Forelimb muscle (tissue), 1 donor: ENCODE measurements at places on chromosomes 13 and 19.

DNA sequence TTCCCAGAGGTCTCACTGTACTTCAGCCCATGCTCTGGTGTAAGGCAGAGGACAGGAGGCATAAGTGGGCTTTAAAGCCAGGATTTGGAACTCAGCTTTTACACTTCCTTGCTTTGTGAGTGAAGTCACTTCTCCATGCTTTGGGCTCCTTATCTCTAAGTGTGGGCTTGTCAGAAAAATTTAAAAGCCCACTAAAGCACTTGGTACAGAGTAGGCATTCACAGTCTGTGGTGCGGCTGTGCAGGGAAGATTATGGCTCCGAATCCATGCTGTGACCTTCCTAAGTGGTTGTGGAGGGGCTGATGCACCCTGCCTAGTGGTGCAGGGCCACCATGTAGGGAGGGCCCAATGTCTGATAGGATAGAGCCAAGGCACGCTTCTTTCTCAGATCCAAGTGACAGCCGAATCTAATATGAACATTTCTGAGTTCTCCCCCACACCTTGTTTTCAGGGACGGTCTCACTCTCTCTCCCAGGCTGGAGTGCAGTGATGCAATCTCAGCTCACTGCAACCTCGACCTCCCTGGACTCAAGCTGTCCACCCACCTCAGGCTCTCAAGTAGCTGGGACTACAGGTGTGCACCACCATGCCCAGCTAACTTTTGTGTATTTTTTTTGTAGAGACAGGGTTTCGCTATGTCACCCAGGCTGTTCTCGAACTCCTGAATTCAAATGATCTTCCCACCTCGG lies 6.9 kb downstream of the TIMM29 start:
- DNase-seq, result no peak

DNA sequence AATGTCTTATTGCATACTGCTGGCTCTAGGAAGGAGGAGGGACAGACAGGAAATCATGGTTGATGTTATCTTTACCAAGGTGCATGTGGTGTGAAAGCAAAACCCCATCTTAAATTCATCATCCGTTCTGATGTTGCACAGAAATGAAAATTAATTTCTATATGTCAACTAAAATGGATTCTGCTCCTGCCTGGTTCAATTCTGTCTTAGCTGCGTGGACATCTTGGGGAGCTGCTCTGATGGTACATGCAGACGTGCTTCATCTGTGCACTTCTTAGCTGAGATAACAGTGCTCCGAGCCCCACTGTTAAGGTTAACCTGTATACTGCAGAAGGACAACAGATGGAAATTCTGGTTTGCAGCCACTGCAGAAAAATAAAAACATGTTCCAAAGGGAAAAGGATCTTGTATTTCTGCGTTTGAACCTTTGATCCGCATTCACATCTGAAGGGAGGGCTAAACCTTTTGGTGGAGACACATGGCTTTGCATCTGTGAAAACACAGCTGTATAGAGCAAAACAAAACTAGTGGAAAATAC lies 155.6 kb downstream of the TM9SF2 start:
- DNase-seq, result no peak

GRCh38 chr13:103953859-103954258 lies 887.6 kb upstream of the SLC10A2 start:
- no peak for DNase-seq

DNA sequence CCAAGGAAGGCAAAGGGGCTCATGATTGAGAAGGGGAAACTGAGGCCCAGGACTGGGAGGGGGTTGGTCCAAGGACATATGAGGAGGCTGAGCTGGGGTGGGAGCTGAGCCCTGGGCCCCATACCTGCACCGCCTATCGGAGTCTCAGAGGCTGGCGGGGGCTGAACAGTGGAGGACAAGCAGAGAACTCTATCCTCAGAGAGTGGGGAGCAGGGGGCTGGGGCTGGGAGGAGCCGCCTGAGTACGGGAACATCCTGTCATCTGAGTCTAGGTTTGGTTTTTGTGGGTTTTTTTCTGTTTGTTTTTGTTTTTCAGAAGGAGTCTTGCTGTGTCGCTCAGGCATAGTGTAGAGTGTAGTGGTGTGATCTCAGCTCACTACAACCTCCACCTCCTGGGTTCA lies 6.2 kb downstream of the ARRDC2 start:
- DNase-seq, result no peak

- DNase-seq, result no peak
These were observed 1890.9 kb downstream of the PCDH9 start for GRCh38 chr13:65339241-65339640.

- no peak for DNase-seq
These were observed 1102.1 kb downstream of the DIAPH3 start for GRCh38 chr13:59061621-59062020.

GRCh38 chr13:101149735-101150384 lies 266.4 kb downstream of the NALCN start:
- no peak for DNase-seq

DNA sequence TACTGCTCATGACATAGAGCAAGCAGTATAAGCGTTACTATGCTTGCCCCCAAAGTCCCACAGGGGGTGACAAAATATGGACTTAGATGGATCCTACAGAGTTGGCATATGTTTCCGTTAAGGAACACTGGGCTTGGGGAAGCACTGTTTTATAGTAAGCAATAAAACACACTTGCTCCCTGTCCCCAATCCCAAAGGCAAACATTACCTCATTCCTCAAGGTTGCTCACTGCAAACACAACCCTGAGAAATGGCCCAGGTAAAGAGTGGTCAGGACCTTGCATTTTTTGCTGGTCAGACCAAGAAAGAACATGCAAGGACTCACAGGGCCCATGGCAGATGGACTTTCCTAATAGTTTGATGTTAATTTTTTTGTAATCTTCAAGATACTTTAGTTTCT lies 32.3 kb downstream of the UGGT2 start:
- no peak for DNase-seq

GRCh38 chr19:52734331-52734892 lies 432 bp downstream of the ZNF611 start:
- DNase-seq, result no peak
